ENCODE measurements at places on chromosomes 13 and 19. TPM values are rescaled to one million over a fixed set of nuclear protein-coding genes. Genes with fewer than 3 reads are reported as not detected.

DNA sequence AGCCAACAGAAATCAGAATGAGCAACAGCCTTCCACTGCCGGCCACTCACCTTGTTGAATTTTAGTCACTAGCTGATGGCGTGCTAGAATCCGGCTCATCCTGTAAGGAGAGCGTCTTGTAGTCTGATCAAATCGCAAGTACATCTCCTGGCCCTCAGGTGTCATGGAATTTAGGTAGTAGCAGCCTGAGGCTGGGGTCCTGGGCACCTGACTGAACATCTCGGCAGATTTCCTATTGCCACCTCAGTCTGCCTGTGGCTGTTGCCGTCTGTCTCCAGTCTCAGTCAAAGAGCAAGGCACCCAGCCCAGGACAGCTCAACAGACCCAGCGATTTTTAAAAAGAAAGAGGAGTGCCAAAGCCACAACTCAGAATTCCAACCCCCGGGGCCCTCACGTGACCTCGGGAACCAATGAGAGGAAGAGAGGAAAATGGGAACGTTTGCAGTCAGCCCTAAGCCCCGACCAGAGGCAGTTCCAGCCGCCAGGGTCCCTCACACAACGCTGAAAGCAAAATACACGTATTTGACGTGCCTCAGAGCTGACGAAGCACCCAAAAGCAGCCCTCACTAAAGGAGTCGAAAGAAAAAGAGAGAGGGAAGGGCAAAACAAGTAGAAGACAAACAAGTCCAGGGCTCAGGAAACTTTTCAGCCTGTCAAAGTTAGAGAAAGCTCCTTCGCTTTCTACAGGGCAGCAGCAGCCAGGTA is at the start of gene STARD13:
STARD13 (minus strand) TSS at position 336 of the 705 bp plus-strand sequence; CDS start at position 219, 117 bp downstream.
- peak; percentile 94 for DNase-seq

ZNF208 gene
- total RNA-seq: 5.2 TPM

DNA sequence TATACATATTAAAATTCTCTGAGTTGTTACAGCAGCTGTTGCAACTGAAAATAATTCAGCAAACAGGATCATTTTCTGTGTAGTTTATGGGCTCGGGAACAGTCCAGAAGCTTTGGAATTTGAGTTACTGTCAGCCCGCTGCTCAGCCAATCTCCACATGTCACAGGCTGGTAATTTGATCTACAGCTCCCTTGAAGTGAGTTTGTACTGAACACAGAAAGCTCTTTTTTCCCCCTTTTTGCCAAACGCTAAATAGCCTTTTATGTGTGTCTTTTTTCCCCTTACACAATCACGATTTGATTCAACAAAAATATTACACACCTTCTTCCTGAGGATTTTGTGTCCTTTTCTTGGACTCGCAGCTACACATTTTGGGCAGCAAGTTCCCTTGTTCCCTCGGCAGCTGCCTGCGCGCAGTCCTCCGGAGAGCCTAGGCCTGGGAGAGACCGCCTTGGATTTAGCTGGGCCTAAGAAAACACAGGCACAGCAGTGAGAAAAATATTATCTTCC is 371.4 kb downstream of the KCNRG start:
- no peak for DNase-seq

PRKCSH gene
- total RNA-seq: 199 TPM

DNA sequence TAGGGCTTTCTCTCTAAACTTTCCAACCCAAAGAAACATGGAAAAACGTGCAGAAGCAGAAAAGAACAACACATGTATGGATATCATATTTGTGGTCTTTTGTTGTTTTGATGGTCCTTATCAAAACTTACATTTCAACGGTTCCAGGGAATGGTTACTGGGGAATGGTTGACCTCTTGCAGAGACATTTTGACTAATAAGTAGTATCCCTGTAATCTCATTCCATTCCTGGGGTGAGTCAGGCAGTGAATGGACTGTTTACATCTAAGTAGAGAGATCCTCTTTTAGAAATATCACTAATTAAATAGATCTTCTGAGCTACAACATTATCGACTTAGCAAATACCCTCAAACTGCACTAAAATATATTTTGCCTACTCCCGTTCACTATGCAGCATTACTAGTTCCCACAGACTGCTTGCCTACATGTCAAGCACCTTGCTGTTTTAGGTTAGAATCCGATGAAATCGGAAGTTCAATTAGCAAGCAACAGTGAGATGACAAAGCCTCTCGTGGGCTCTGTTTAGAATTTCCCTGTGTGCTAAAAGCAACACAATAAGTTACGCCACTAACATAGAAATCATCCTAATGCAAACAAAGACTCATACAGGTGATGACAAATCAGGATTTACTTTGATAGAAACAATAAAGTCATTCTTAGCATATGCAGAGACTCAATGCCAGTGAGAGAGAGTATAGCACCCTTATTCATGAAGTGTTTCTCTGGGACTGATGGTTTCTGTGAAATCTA is 797.7 kb upstream of the ARGLU1 start:
- no peak for DNase-seq

GRCh38 chr19:17755977-17756670 is 4.8 kb downstream of the FCHO1 start:
- no peak for DNase-seq

- DNase-seq: no peak
These were observed 24.6 kb downstream of the TPT1 start for GRCh38 chr13:45316338-45316737.

DNA sequence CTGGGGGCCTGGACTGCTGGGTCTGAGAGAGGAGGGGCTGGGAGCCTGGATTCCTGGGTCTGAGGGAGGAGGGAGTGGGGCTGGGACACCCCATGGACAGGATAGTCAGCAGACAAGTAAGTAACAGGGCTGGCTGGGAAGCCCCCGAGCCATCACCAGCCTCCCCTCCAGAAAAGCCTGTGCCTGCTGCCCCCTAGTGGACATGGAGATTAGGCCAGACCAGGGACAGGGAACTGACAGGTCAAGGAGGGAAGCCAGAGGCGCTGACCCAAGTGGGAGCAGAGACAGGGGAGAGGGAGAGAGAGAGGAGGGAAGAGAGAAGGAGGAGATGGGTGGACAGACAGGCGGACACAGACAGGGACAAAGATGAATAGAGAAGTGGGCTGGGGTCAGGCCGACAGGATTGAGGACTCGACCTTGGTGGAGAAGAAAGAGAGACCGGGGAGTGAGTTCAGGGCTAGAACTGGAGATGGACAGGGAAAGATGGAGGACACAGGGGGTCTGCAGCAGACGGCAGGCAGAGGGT is 6.7 kb upstream of the ERFL start:
- no peak for DNase-seq

DNA sequence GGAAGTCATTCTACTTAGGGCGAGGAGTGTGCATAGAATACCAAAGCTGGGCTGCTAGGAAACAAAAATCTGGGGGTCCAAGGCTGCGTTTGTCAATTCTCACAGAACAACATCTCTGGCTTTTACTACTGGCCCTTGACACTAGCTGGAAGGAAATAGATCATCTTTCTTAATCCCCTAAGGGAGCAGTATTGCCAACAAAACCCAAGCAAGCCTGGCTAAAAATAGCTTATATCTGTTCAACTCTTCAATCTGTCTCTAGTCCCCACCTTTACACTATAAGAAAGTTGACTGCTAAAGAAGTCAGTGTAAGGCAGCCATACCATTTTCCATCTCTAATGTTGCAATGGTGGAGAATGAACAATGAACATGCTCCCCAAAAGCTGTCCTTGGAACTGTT is 107.8 kb upstream of the SPRY2 start:
- no peak for DNase-seq

- no peak for DNase-seq
These were observed 545 bp upstream of the ISYNA1 start for GRCh38 chr19:18438331-18439024.

CEACAM16 gene
- not detected for total RNA-seq

DNA sequence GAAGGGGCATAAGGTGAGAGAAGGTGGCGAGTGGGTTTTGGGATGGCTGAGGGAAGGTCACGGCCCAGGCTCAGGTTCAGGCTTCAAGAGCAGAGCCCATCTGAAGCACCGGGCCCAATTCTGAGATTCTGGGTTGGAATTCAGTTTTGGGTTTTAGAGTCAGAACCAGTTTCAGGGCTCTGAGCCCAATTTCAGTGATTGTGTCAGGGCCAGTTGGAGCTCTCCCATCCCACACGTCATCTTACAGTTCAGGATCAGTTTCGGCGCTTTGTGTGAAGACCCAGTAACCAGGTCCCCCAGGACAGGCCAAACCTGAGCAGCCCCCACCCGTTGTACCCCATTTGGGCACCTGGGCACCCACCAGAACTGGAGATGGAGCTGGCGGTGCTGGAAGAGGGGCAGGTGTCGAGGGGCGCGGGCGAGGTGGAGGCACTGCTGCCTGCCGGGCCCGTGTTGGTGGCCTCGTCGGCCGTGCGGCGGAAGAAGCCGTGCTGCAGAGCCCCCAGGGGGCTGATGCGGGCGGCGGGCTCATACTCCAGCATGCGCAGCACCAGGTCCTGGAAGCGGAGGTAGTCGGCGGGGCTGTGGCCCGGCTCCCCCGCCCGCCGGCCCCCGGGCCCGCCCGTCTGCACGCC is 7.5 kb downstream of the DYRK1B start:
- DNase-seq: peak; percentile 78

GRCh38 chr19:47096100-47096704 is 17.4 kb downstream of the ZC3H4 start:
- DNase-seq: no peak

DNA sequence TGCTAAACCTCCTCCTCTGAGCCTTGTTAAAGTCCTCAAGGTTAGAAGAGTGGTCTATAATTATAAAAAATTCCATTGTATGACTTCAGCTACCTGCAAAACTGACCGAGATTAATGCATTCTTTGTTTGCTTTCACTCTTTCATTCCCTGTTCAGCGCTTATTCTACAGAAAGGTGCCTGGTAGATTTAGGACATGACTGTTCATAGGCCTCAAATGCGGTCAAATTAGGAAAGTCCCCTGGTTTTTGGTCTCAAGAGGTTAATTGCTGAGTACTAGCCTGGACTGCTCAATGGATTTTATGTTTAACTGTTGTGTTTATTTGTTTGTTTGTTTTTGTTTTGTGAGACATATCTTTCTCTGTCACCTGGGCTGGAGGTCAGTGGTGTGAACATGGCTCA is 35.4 kb downstream of the KL start:
- no peak for DNase-seq

DNA sequence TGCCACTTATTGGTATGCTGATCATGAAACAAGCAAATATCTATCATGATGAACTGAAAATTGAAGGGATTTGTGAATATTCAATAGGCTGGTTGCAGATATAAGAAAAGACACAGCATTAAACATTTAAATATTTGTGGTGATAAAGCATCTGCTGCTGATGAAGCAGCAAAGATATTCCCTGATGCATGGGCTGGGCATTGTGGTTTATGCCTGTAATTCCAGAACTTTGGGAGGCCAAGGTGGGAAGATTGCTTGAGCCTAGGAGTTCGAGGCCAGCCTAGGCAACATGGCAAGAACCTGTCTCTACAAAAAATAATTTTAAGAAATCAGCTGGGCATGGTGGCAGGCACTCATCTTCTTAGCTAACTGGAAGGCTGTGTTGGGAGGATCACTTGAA is 54.5 kb downstream of the GPR180 start:
- no peak for DNase-seq

- peak; percentile 100 for DNase-seq
These were observed at the start of the genes GYS1 and RUVBL2 for GRCh38 chr19:48993175-48994034. GYS1 (minus strand) TSS chr19:48993309; CDS start chr19:48993112, 197 bp downstream. RUVBL2 (plus strand) TSS chr19:48993887; CDS start chr19:48993912, 25 bp downstream.

GRCh38 chr13:47190696-47191305 is 293.9 kb upstream of the HTR2A start:
- DNase-seq: no peak

IFNL1 gene
- not detected for total RNA-seq

ADGRE1 gene
- total RNA-seq: 2.4 TPM

GRCh38 chr19:10858204-10858828 is 10.1 kb downstream of the C19orf38 start:
- DNase-seq: no peak

ZNF575 gene
- 1.7 TPM for total RNA-seq

GRCh38 chr13:110400786-110401533 is 93.9 kb downstream of the COL4A2 start:
- DNase-seq: no peak

POU2F2 gene
- total RNA-seq: 2.7 TPM

GRCh38 chr13:42600943-42601342 is 27.0 kb downstream of the TNFSF11 start:
- no peak for DNase-seq

RAVER1 gene
- total RNA-seq: 23.0 TPM

DNA sequence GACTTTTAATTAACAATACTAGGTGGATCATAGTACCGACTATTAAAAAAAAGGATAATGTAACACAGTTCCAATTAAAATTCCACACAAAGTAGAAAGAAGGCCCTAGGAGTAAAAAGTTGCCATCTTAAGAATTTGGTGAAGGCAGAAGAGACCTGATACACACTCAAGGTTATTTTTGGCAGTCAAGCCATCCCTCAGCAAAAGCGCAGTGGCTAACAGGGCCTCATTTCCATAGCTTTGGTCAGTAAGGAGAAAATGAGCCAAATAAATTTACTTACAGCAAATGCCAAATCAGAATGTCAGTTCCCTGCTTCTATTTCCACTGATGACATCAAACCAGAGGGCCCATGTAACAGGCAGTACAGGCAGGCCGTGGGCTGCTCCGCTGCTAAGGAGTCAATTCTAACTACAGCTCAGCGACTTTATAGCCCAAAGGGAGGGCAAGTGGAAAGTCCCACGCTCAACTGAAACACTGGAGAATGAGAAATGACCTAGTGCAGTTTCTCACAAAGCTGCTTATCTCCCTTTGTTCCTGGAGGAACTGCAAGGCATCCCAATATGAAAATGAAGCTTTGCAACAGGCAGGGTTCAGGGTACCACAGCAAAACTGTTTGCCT is 6.3 kb downstream of the ARGLU1 start:
- DNase-seq: no peak
